Nephron progenitor cell (in vitro differentiated cells): ENCODE measurements at places on chromosomes 4 and X.

DNA sequence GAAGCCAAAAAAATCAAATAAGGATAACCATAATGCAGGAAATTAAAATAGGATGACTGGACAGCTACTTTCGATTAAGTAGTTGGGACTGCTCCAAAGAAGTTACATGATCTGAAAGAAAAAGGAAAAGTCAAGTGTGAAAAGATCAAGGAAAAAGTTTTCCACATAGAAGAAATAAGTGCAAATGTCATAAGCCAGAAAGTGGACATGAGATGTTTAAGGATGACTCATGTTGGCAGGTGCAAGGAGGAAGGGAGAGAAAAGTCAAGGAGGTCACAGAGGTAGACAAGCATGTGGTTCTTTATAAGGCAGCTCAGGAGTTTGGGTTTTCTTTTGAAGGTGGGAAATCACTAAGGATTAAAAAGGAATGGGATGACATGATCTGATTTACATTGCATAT lies 89.8 kb upstream of the GPRIN3 start:
- no peak for DNase-seq

DNA sequence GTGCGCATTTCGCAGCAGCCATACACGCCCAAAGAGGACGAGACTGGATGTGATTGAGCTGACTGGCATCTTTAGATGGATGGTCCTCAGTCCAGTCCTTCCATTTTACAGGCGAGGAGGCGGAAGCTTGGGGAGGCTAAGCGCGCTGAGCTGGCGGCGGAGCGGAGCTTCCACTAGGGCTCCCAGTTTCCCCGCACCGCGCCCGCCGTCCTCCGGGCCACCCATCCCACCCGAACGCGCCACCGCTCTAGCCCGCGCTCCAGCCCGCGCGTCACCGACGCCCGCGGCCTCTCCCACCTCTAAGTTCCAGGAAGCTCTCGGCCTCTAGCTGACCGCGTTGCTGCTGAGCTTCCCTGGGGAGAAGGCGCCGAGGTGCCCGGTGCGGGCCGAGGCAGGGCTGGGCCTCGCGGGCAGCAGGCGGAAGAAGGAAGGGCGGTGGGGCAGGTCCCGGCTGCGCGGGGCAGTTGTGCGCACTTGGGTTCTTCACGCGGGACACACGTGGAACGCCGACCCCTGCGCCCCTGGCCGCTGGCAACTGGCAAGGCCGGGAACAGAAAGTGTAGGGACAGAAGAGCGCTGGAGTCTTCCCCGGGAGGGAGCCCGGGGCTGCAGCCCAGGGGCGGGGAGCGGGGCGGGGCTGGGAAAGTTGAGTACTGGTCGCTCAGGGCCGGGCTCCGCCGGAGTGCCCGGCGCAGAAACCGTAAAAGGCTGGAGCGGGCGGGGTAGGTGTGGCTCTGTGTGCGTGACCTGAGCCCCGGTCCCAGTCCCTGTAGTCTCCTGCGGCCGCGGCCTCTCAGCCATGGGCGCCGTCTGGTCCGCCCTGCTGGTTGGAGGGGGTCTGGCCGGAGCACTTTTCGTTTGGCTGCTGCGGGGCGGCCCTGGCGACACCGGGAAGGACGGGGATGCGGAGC lies at the start of gene STBD1:
Gene STBD1 (plus strand): TSS at position 763 of the 911 bp plus-strand sequence. CDS start 37 bp downstream, at position 800.
- DNase-seq = peak; percentile 90

DNA sequence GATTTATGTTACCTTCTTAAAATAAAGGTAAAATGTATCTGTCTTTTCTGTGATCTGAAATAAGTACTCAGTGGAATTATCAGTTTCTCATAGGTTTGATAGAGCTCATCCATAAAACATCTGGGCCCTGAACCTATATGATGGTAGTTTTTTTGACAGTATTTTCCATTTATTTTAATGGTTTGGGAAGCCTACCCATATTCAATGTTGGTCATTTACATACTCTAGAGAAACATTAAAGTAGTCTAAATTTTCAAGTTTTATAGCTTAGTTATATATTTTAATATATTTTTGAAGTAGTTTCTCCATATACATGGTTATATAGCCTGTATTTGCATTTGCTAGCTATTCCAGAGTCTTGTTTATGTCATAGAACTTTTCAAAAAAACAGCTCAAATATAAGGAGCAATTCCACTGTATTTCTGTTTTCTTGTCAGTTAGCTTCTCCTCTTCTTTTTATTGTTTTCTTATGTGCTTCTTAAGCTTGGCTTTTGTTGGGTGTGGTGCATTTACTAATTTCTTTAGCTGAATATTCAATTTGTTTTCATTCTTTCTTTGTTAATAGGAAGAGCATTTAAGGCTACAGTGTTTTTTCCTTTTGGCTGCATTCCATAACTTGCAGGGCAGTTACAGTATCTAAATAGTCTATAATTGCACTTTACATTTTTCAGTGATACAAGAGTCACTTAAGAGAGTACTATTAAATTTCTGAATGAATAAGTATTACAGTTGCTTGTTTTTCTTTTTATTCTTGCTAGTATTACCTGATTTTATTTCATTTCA lies 181.4 kb downstream of the DKK2 start:
- no peak for DNase-seq

- DNase-seq = no peak
Measured at GRCh38 chr4:73870768-73871167, 1.6 kb downstream of the CXCL1 start.

DNA sequence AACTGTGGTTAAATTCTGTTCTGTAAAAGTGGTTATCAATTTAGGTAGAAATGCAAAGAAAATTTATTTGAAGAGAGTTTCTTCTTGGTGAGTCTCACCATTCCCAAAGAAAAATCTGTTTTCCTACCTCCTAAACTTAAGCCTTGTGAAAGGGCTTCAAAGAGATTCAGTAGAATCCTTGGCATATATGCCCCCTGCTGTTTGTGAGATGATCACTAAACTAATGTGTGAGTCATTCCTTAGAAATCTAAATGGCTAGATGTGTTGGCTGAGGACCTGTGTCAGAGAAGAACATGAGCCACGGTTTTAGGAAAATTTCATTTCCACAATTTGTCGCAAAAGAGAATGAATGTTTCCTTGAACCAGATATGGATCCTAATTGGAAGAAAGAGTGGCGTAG lies 260.9 kb downstream of the SLC7A11 start:
- no peak for DNase-seq

DNA sequence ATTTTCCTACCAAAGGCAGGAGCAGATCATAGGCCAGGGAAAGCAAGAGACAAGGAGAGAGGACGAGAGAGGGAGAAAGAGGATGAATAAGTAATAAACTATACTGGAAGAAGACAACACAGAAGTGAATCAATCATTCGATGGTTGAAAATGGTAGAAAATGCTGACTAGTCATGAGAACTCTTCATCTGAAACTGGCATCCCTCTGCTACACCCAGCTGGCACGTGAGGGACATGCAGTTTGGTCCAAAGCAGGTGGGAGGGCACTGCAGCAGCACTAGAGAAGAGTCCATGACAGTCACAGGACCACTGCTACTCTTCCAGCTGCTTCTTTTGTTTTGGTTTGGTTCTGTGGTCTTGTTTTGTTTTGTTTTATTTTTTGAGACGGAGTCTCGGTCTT lies 74.1 kb downstream of the AFAP1 start:
- DNase-seq = no peak

DNA sequence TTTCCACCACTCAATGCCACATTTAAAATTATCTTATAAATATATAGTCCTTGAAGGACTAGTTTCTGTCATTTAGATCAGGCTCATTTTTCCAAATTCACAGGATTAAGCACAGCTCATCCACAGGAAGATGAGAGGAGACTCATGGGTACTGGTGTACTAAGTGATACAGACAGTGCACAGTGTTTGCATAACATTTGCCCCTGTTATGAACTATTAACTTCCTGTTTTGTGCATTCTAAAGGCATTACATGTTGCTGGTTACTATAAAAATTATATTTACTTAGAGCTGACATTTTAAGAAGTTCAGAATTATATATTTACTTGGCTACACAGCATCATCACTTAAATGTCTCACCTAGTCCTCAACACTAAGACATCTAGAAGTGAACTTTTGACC lies 772.0 kb downstream of the TECRL start:
- no peak for DNase-seq

- DNase-seq = no peak
Measured at GRCh38 chrX:135273162-135273561, 21.3 kb downstream of the ETDA start.

DNA sequence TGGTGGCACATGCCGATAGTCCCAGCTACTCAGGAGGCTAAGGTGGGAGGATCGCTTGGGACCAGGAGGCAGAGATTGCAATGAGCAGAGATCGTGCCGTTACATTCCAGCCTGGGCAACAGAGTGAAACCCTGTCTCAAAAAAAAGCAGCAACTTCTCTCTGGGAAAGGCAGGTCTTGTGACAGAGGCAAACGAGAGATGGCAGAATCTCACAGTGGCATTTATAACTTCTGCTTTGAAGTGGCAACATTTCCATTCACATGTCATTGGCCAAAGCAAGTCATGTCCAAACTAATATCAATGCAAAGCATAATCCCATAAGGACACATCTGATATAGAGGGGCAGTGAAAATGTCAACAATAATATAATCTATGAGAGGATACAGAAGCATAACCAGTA lies 79.8 kb downstream of the PPEF2 start:
- no peak for DNase-seq

- DNase-seq = no peak
Measured at GRCh38 chrX:78886550-78886949, 58.6 kb upstream of the P2RY10 start.

GRCh38 chr4:122450847-122451246 lies 5.7 kb downstream of the IL2 start:
- peak; percentile 3 for DNase-seq

DNA sequence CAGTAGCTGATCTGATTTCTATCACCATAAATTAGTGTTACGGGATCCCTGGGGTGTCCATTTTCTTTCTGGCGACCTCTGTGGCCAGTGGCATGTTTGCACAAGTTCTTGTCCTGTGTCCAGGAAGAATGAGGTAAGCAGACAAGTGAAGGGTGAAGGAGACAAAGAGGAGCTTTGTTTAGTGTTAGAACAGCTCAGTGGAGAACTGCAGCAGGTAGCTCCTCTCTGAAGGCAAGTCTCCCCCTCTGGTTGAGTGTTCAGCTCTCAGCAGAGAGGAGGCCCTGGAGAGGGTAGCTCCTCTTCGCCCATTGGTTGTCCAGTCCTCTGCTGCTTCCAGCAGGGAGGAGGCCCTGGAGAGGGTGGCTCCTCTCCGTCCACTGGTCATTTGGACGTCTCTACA lies 47.2 kb downstream of the DMP1 start:
- no peak for DNase-seq

DNA sequence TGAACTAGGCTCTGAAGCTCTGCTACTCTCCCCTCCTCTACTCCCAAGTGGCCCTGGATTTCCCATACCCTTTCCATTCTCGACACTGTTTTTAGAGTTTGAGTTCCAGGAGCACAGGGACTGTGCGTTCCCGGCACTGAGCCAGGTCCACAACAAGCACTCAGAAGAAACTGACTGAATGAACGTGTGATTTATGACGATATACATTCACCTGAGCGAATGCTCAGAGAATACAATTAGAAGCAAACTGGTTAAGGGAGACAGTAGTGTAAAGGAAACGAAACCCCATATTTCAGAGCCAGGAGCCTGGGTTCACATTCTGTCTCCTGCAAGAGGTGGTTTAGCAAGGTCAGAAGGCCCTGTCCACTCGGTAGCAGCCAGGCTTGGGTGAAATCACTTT lies 1.4 kb upstream of the KIAA0232 start:
- DNase-seq = no peak
